ENCODE measurements at places on chromosomes 6 and 20.

DNA sequence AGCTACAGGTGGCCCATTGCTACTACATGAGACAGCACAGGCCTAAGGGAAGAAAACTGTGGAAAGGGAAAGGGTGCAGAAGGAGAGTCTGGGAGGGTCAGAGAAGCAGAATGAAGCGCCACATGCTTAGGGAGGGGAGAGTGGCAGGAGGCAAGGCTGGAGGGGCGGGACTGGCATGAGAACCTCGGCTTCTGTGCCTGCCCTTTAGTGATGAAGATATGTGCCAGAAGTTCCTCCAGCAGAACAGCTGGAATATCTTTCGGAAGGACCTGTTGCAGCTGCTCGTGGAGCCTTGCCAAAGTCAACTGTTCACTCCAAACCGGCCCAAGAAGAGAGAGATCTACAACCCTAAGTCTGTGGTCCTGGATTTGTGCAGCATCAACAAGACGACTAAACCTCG, 61.8 kb downstream of the CNBD2 start:
- no peak for DNase-seq

DNA sequence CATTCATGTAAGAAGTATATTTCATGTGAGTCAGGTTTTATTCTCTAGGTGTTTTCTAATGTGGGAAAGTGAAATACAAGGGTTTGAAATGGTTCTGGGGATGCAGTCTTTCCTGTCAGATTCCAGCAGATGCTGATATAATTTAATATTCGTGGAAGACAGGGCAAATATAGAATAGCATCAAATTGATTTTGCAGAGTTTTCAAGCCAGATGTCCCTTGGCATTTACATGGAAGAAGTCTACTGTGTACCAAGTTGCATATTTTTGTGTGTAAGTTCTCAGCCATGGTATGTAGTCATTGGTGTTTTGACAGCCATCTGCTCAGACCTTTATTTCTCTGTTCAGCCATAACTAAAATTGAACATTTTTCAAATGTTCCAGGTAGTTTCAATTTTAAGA, 143.7 kb downstream of the LAMA2 start:
- no peak for DNase-seq

- DNase-seq, result no peak
These were observed 506.0 kb upstream of the JARID2 start for GRCh38 chr6:14739827-14740226.

GRCh38 chr6:24356310-24356973, 1.4 kb downstream of the DCDC2 start:
- DNase-seq, result no peak

- no peak for DNase-seq
These were observed 1616.0 kb downstream of the KHDRBS2 start for GRCh38 chr6:60670036-60670435.
